Pancreas (tissue), 10 donors: ENCODE measurements at places on chromosomes 2 and 18.

DNA sequence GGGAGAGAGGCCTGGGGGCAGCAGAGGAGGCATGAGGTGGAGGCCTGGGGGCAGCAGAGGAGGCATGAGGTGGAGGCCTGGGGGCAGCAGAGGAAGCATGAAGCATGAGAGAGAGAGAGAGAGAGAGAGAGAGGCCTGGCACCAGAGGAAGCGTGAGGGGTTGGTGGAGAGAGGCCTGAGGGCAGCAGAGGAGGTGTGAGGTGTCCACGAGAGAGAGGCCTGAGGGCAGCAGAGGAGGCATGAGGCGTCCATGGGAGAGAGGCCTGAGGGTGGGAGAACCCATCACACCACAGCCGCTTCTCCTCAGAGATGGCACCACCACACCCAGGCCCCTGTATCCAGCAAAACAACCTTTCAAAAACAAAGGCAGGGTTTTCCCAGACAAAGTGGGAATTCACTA lies 55.7 kb upstream of the KCNG2 start:
- DNase-seq: no peak

- DNase-seq: no peak
Measured at GRCh38 chr2:106708209-106708608, 177.8 kb downstream of the ST6GAL2 start.

- DNase-seq: no peak
Measured at GRCh38 chr2:191488135-191488534, 189.8 kb upstream of the NABP1 start.

DNA sequence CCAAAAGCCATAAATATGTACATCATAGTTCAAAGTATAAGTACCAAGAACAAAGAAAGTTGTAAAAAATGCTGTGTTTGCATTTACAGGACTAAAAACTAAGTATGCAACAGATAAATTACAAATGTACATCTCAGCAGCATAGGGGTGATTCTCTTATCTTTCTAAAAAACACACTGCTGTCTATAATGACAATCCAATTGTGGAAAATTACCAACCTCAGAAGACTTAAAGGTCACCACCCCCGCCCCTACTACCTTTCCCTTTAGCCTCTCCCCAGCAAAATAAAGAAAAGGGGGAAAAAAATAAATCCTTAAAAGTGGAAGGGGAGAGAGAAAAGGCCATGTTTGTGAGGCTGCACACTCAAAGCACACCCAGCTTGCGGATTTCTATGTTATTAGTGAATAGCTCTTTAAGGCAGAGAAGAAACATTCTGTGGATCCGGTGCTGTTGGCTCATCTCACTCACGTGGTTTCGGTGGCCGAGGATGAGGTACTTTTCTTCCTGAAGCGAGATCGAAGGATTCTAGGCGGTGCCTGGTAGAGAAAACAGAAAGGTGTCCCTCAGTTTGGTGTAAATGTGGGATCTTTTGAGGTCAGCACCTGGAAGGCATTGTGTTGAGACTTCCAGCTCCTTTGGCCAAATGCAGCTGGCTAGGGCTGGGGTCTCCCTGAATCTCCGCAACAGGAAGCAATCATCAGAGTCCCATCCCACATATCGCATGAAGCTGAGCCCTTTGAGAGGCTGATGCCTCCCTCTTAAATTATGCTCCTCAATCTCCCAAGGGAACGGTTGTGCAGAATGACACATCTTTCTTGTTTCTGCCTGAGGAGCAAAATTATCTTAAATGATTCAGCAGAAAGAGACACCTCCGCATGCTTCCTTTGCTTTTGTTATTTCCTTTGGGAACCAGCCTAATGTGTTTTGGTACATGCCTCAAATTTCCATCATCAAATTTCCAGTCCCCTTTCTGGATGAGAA lies 17.6 kb downstream of the MRPL35 start:
- no peak for DNase-seq

DNA sequence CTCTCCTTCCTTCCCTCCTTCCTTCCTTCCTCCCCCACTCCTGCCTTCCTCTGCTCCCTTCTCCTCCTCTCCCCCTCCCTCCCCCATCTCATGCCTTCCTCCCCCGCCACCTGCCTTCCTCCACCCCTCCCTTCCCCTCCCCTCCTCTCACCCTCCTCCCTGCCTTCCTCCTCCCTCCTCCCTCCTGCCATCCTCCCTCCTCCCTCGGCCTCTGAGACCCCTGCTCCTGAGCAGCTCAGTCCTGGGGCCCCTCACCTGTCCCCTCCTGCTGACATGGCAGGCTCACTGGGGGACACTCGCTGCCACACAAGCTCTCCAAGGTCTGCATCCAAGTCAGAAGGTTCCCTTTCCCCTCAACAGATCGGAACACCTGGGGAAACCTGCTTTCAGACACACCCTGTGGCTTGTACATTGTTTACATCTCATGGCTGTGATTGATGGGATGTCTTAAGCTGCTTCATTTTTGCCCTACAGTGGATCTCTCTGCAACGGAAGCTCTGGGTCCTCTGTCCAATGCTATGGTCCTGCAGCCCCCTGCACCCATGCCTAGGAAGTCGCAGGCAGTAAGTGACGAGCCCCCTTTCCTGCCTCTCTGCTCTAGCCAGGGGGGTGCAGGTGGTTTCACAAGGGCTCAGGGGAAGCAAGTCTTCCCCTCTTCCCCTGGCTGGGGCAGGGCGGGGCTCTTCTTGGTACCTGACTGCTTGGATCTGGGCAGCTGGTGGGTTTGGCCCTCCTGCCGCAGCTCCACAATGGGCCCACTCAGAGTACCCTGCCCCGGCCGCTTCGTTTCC lies 22.9 kb downstream of the ITGB1BP1 start:
- DNase-seq: no peak

DNA sequence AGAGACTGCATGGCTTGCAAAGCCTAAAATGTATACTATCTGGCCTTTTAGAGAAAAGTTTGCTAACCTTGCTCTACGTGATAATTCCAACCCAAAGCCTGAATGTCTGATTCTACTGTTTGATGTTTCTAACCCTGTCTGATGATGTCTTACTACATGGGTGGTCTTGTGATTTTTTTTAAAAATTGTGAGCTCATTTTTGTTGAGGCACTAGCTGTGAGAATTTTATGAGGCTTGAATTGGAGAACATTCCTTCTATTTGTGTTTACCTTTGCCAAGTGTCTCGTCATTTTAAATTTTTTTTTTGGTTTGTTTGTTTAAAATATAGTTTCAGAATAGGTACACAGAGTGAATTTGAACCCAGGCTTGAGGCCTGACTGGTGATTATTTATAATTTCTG lies 15.2 kb upstream of the LTBP1 start:
- no peak for DNase-seq
